Fibroblast of upper back skin (primary cell): ENCODE measurements at places on chromosomes 5 and 9.

- peak; percentile 30 for DNase-seq
Observed at GRCh38 chr5:118544887-118545449, 443.4 kb downstream of the DTWD2 start.

DNA sequence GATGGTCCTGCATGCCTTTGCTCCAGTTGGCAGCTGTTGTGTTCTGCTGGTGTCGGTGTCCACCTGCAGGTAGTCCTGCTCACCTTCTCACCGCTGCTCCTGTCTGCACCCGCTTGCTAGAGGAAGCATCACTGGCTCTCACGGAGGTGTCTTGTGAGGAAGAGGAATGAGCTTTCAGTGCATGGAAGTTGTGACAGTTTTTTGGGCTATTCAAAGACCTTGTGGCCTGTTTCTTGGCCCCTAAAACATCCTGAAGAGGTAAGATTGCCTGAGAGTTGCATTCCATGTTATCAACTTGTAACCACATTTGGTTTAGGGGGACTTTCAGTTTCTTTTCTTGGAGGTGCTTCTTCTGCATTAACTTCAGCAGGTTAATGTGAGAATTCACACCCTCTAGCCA is 85.6 kb downstream of the MACROH2A1 start:
- no peak for DNase-seq

- peak; percentile 86 for DNase-seq
Observed at GRCh38 chr5:73816656-73817420, 190.8 kb downstream of the ARHGEF28 start.

DNA sequence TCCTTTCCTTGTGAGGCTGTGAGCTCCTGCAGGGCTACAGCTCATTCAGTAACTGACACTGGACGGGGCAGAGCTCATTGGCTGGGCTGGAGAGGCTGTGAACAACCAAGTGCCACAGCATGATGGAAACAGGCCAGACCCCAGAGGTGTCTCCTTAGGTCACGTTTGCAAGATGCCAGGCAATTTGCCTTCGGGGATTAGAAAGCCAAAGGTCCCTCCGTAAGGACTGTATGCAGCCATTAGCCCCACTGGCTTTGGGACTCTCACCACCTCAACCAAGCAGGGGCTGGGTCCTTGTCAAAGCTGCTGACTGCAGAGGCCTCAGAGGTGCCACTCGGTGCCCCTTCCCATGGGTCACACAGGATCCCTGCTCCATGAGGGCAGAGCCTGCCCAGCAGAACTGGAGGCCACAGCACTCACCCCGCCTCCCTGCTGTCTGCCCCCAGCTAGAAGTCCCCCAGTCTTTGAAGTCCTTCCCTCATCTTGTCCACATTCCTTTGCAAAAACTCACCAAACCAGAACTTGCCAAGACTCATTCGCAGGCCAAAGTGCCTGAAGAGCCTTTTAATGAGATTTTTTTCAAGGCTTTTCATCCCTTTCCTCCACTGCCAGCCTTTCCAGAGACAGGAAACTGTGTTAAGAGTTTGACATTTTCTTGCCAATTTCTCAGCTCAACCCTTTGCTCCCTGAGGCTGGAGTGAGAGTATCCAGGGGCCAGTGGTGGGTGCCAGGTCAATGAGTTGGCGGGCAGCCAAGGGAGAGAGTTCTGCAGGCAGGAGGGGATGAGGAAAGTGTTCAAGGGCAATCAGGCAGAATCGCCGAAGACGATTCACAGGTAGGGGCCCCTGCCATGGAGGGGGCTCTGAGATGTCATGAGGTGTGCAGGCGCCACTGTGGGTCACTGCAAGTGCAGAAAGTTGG is 39.7 kb upstream of the SLC25A51 start:
- DNase-seq: peak; percentile 96

DNA sequence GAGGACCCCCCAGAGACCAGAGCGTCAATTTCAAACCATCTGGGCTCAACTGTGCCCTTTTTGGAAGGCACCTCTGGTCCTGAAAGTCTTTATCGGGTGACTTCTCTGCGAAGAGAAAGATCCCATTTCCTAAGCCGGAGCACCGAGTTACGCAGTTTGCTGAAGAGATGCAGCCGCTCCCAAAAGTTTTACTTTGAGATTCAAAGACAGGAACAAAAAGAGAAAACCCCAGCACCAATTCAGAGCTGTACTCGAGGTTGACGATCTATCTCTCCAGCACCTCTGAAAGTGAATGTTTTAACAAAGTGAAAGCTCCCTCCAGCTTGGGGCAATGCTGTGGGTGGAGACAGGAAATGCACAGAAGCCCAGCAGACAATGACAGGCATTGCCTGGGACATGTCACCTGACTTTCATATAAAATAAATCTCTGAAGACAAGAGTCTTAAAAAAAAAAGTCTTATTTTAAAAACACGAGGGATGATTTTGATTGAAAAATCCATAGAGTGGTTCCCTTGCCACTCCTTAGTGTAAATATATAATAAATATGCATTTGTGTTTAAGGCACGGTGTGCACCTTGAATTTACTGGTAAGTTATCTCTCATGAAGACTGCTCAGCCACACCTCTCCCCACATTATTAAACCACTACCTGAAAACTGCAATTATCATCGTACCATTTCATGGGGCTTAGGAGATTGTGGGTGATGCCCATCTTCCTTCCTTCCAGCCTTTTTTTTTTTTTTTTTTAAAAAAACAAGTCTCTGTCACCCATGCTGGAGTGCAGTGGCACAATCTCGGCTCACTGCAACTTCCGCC is 79.9 kb downstream of the FNBP1 start:
- peak; percentile 43 for DNase-seq

DNA sequence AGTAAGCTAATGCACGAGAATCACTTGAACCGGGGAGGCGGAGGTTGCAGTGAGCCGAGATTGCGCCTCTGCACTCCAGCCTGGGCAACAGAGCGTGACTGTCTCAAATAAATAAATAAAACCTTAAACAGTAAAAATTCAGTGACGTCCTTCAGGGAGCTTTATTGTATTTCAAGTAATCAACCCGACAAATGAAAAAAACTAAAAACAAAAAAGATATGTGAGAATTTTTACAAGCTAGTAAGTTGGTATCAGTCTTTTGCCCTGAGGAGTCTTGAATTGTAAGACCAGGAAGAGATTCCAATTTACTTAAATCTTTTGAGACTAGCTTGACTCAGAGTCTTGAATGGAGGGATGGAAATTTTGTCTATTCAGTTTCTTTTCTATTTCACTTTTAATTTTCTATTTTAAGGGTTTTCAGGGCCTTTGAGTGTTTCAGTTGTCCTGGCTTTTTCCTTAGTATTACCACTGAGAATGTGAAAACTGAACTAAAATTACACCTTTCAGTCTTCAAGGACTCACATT is 126.0 kb upstream of the DHFR start:
- no peak for DNase-seq

DNA sequence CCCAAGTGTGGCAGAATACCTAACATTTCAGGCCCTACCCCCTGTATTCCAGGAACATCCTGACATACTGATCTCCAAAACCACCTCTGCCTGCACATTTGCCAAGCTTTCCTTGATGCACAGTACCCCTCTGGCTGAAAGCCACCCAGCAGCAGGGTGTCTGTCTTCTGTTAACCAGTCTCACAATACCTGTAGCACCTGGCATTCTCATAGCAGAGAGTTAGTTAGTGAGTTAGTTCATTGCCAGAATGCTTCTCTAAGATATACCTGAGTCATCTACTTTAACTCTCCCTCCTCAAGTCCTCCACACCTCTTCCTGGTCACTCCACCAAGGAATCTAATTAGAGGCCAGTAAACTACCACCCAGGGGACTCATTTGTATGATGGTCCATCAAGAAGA is 46.1 kb upstream of the IL7R start:
- no peak for DNase-seq

- DNase-seq: no peak
Observed at GRCh38 chr9:13244181-13244580, 35.3 kb downstream of the MPDZ start.

GRCh38 chr5:58921159-58921558 is 338.3 kb downstream of the RAB3C start:
- DNase-seq: peak; percentile 39

GRCh38 chr5:62306896-62307689 is 1.1 kb downstream of the KIF2A start:
- DNase-seq: peak; percentile 31

DNA sequence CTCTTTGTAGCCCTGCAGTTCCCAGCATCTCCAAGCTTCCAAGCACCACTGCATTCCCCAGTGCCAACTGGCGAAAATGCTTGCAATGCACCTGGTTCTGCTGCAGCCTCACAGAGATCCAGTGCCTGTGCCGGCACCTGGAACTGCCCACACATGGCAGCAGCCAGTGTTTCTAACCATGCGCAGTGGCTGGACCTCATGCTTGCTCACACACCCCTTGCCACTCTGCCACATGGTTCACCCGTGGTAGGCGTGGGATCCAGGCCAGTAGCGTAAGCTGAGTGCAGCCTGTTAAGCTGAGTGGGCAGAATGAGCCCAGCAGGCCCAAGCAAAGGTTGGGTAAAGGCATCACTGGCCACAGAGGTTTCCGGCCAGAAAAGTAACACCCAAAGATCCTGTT is 214.1 kb upstream of the VLDLR start:
- DNase-seq: no peak

- DNase-seq: peak; percentile 33
Observed at GRCh38 chr5:123696921-123697341, 185.0 kb downstream of the CSNK1G3 start.

- no peak for DNase-seq
Observed at GRCh38 chr9:125968714-125969374, 221.7 kb downstream of the PBX3 start.

- DNase-seq: no peak
Observed at GRCh38 chr5:118249386-118249785, 739.0 kb downstream of the DTWD2 start.

- DNase-seq: peak; percentile 53
Observed at GRCh38 chr9:111831371-111832108, 36.8 kb upstream of the SHOC1 start.

- DNase-seq: no peak
Observed at GRCh38 chr5:172178301-172178987, 9.6 kb downstream of the STK10 start.

- no peak for DNase-seq
Observed at GRCh38 chr9:13078164-13078563, 201.3 kb downstream of the MPDZ start.

DNA sequence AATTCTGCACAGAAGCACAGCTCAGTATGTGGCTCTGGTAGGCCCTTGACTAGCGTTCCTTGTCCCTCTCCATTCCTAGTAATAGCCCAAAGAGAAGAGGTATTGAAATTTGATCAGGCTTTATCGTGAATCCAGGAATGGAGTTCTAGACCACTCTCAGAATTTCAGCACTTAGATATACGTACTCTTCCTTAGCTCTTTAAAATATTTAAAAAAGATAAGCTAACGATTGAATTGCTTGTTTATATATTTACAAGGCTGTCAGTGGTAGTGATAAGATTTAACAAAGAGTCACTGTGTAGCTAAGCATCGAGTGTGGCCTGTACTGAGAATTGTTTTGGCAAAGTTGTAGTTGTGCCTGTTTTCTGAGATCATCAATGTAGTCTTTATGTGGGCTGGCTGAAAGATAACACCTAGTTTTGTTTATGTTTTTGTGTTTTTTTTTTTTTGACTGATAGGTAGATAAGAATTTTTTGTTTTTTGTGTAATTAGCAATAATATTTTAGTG is 2.5 kb downstream of the KIAA1958 start:
- no peak for DNase-seq

GRCh38 chr9:37747271-37747753 is 6.3 kb upstream of the TRMT10B start:
- DNase-seq: peak; percentile 58

GRCh38 chr5:122517091-122517490 is 205.1 kb downstream of the SNCAIP start:
- no peak for DNase-seq

GRCh38 chr9:16289639-16290038 is 580.8 kb downstream of the BNC2 start:
- DNase-seq: no peak

DNA sequence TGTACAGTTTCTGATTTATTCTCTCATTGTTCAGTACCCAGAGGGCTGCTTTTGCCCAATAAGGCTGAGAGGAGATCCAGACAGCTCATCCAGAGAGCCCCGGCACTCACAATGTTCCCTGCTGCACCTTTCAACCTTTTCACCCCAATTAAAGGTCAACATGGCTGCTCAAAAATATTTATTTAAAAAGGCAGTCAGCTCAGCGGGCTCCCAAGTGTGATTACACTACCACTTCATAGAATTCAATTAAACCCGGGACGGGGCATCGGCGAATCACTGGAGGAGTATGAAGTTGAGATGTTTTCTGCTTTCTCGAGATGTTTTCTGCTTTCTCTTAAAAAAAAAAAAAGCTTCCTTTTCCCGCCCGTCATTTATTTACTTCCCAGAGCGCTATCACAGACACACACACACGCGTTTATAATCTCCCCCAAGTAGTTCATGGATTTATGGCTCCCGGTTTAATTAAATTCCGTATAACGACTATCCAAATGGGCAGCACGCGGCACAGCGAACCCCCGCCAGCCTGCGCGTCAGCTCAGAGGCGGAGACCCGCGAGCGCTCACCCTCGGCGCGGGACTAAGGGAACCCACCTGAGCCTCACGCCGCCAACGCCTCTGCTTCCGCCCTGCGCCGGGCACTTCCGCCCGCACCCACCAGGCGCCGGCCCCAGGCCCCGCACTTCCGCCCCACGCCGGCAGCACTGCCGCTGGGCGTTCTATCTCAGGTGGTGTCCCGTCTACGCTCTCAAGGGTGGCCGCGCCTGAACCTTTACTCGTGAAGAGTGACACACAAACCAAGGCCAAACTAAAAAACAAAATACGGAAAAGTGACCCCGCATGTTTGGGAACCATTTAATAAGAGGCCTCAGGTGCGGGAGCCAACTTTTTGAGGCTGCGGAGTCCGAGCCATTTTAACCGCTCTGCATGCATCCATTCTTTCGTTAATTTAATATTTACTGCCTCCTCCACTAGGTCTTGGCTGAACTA is at the start of gene C5orf63:
TSS of gene C5orf63 (minus strand) at position 642 of the 986 bp plus-strand sequence. CDS start 14,507 bp downstream, outside the sequence.
- DNase-seq: no peak

DNA sequence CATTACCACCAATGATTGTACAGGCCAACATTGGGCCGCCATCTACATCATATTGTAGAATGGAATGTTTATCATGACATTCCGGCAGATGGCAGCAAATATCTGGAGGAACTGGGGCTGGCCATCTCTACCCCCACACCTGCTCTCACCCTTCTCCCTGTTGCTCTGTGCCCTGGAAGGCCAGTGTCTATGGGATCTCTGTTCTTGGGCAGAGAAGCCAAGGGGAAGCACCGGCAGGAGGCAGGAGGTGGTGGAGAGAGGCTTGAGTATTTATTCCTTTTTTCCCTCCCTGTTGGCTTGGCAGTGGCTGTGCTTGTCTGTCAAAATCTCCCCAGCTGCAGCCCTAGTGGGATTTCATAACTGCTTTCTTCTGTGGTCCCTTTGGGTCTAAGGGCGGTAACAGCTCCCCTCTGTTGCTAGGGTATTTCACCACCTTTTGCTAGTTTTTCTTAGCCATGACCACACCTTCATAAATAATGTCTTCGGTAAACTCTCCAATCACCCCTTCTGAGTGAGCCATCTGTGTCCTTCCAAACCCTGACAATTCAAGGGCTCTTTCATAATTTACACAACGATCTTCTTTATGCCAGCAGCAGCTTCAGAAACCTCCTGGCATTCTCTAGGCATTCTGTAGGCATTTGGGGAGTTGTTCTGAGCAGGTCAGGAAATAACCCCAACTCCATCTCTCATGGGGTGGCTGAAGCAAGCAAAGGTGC is 225.8 kb downstream of the MELK start:
- no peak for DNase-seq
